AG08396 (cell line): ENCODE measurements at places on chromosomes 13 and 19.
A peak's percentile ranks its signal among the peaks of the same experiment; 100 is the strongest.

GRCh38 chr19:44883922-44884321 is 7.1 kb upstream of the TOMM40 start:
- DNase-seq, result no peak

DNA sequence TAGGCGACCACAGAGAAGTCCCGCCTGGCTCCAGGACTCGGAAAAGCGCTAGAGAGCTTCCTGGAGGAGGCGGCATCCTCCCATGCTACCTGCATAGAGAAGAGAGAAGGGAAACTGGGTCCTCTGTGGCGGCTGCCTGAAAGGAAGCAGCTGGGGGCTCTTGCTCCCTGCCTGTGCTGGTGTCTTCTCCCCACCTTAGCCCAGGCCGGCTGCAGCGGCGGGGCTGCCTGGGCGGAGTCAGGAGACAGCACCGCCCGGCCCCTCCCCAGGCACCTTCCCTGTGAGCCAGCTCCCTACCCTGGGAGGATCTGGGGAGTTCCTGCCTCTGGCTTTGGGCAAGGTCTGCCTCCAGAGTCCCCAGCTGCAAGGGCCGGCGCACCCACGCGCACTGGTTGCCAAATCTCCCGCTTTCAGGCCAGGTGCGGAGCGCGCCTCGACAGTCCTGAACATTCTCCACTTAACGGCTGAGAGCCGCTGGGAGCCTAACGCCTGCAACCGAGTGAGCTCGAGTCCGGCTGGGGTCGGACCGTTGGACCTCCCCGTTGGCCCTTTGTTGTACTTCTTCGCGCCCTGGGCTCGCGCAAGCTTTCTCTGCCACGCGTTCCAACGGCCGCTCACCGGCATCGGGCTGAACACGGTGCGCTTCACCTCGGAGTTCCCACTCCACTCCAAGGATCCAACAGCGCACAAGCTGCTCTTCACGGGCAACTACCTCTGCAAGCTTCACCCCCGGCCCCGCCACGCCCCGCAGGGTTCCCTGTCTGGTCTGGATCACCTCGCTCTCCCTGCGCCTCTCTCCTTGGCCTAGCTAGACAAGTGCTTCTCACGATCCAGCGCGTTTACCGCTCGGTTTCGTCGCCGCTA is 21.8 kb upstream of the ZNF30 start:
- DNase-seq, result no peak

GRCh38 chr19:35511337-35511736 is 2.1 kb downstream of the DMKN start:
- no peak for DNase-seq

DNA sequence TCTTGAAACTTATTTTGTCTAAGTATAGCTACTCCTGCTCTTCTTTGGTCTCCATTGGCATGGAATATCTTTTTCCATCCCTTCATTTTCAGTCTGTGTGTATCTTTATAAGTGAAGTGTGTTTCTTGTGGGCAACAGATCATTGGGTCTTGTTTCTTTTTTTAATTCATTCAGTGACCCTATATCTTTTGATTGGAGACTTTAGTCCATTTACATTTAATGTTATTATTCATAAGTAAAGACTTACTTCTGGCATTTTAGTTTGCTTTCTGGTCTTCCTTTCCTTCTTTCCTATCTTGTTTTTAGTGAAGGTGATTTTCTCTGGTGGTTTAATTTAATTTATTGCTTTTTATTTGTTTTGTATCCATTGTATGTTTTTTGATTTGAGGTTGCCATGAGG is 19.8 kb downstream of the CD70 start:
- DNase-seq, result no peak

DNA sequence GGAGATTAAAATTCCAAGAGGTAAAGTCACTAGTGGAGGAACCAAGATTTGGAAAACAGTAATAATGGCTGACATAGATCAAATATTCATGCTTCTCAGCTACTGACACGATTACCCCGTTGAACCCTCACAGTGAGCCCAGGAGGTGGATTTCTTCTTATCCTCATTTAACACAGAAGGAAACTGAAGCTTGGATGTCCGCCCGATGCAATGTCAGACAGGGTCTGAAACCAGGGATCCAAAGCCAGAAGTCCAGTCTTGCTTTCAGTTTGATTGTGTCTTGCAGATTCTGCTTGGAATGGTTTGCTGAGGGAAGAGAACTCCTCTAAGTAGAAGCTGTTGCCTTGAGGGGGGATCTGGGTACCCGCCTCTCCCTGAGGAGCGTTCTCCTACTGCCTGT is 404.7 kb downstream of the KCNRG start:
- DNase-seq, result no peak

- no peak for DNase-seq
Measured at GRCh38 chr19:44816301-44816700, 7.4 kb downstream of the BCAM start.

- no peak for DNase-seq
Measured at GRCh38 chr19:10553943-10554381, 10.3 kb downstream of the ATG4D start.

DNA sequence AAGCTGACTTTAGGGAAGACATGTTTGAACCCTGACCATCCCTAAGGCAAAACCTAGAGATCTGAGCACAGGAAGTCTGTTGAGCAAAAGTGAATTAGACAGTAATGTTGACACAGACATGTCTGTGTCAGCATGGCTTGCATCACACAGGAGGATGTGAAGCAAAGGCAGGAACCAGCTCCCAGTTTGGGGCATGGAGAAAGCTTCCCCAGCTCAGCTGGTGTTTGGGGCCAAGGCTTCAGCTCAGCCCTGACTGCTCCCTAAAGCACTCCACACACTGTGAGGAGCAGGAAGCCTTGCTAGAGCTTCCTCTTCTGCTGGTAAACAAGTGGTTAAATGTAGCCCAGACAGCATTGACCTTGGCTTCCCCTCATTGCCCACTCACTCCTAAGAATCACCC is 153.8 kb upstream of the UBL3 start:
- DNase-seq, result peak; percentile 26

DNA sequence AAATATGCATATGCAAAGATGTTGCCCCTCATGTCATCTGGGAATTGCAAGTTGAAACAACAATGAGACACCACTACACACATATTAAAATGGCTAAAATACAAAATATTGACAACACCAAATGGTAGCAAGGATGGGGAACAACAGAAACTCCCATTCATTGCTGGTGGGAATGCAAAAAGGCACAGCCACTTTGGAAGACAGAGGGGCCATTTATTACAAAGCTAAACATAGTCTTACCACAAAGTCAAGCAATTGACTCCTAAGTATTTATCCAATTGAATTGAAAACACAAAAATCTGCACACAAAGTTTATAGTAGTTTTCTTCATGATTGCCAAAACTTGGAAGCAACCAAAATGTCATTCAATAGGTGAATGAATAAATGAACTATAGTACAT is 6.1 kb upstream of the SERPINE3 start:
- no peak for DNase-seq
